KBM-7 (cell line): ENCODE measurements at places on chromosomes 4 and X.

DNA sequence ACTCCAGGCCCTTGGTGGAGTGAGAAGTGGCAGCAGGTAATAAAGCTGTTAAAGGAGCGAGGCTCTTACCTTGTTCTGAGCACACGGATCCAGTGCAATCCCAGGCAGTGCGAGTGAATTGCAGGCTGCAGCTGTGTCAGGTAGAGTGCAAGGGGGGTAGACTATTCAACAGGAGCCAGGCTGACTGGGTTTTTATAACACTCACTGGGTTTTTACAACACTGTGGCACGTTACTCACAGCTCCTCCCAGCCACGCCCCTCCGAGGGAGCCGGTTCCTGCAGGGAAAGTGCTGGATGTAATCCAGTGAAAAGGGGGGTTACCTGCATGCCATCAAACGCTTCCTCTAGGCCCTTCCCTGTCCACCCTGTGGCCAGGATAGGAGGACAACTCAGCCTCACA, 358 bp downstream of the FGFBP1 start:
- DNase-seq: no peak

DNA sequence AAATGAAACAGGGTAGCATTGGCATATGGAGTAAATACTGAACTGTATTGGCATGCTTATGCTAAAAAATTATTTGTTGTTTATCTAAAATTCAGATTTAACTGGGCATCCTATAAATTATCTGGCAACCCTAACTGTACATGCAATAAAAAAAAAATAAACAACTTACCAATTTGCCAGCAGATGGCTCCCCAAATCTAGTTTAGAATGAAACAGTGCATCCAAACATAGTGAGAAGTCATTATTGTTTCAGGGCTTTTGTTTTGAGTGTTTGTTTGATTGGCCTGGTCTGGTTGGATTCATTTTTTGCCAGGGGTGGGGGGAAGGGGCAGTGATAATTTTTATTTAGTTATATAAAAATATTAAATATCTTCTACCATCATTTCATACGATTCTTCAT, 12.8 kb upstream of the NSUN7 start:
- DNase-seq: peak; percentile 46

DNA sequence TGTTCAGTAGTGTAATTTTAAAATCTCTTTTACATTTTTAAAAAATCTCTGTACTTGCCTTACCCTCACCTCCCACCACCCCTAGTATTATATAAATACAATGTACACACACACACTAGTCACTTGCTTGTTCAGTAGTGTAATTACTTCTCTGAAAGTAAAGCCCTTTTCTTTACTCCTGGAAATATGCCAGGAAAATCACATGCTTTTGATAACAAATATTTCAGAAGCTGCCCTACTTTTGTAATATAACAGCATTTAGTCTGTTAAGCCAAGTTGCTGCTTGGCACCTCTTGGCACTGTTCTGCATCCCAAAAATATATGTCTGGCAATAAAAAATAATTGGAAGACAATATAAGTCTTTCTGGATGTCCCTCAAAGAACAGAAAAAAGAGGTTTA, 172.8 kb upstream of the APOOL start:
- DNase-seq: no peak

DNA sequence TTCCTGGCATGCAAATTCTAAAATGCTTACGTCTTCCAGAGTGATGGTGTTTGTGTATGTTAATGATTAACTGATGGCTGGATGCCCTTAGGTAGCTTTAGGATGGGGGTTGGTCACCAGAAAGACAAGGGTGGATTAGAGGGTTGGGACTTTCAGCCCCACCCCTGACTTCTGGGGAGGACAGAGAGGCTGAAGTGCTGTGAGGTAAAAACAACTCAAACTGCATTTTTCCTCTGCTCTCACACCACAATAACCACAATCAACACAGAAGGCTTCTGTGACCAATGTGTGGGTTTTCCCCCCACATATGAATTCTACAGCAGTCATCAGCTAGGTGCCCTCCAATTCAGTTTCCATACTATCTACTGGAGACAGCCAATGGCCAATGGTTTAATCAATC, 18.7 kb upstream of the DDIT4L start:
- DNase-seq: no peak

DNA sequence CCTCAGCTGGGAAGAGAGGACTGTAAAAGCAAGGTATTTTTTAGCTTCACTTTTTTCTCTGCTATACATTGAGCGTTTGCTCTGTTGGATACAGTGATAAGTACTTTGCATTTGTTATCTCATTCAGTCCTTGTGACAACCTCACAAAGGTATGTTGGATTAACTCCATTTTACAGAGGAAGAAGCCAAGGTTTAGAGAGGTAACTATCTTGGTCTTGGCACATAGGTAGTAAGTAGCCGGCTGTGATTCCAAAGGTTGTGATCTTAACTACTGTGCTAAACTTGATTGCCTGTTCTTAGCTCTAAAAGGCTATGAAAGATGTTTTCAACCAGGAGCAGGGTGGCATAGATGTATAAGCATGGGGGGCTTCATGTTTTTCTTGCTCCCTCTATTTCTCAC, 134.4 kb downstream of the POLA1 start:
- no peak for DNase-seq

DNA sequence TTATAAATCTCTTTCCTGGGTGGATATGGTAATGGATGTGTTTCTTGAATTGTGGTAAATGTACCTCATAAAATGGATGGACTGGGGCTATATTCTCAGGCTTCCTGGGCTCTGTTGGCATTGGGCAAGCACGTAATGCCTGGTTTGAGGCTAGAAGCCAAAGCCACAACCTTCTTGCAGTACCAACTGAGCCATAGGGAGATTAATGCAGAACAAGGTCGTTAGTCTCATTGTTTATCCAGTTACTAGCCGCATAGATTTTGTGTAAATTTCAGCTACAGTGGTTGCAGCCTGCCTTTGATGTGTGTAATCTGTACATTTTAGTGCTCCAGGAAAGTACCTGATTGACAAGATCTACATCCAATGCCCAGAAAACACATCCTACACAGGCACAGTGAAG, 7.2 kb upstream of the LEF1 start:
- DNase-seq: no peak

GRCh38 chr4:88398381-88398780, 19.7 kb downstream of the HERC6 start:
- DNase-seq: no peak

DNA sequence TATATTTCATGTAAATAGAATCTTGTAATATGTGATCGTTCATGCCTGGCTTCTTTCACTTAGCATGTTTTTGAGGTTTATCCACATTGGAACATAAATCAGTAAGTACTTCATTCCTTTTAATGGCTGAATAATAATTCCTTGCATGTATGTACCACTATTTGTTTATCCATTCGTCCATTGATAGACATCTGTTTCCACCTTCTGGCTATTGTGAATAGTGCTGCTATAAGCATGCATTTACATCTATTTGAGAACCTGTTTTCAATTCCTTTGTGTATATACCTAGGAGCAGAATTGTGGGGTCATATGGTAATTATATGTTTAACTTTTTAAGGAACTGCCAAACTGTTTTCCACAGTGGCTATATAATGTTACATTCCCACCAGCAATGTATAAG, 356.7 kb upstream of the DIPK2B start:
- DNase-seq: no peak

DNA sequence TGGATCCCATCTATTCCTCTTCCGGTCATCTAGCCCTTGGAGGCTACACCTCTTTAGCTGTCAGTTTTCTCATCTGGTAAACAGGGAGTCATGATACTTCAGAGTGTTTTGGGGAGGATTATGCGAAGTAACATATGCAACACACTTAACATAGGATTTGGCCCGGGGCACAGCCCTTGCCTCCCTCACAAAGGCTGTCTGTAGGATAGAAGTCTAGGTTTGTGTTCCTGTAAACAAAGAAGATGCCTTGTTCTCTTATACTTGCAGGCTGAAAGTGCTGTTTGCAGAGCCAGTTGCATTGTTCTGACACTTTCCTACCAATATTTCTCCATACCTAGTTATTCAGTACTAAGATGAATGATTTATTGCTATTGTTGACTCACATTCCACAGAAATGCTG, 2.2 kb upstream of the APELA start:
- no peak for DNase-seq

GRCh38 chr4:153222707-153223426, 18.6 kb downstream of the TRIM2 start:
- peak; percentile 61 for DNase-seq

DNA sequence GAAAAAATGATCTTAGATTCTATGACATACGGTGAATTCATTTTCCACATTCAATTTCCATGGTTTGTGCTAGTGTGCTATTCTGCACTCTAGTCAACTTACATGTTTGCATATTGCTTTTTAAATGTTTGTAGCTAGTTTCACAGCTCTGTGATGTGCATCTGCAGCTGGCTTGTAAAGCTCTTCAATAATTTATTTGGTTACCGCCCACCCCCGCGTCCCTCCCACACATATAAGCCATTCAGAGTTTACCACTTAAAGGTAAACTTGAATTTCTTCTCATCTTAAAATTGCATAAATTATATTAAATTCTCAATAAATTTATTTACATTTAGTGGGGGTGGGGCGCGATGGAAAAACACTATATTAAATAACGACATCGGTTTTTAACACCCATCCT, 291 bp upstream of the NBDY start:
- no peak for DNase-seq

- DNase-seq: no peak
Measured at GRCh38 chr4:169229571-169230028, 41.2 kb downstream of the SH3RF1 start.

- no peak for DNase-seq
Measured at GRCh38 chrX:148270499-148270898, 229.9 kb upstream of the AFF2 start.

DNA sequence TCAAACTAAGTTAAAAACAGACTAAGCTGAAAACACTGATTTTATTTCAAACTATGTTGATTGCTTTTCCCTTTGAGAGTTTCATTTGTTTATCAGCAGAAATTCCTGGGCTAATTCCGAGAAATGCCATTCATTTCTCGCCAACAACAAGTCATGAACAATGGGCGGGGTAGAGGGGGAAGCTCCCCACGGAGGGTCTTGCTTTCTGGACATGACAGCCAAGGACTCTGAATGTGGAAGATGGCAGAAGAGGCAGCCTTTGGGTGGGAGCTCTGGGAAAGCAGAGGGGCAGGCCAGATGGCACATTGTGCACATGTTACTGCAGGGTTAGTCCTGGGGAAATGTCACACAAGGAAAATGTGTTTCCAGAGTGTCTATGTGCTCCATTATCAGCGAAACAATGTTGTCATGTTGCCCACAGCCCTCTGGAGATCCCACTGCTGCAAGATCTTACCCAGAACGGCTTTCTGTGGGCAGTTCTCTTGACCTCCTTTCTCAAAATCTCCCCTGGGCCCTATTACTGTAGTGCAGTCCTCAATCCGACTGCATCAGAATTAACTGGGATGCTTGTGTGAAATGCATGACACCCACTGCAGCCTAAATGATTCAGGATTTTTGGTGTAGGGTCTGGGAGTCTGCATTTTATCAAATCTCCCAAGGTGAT, 45.0 kb downstream of the CHRDL1 start:
- no peak for DNase-seq

DNA sequence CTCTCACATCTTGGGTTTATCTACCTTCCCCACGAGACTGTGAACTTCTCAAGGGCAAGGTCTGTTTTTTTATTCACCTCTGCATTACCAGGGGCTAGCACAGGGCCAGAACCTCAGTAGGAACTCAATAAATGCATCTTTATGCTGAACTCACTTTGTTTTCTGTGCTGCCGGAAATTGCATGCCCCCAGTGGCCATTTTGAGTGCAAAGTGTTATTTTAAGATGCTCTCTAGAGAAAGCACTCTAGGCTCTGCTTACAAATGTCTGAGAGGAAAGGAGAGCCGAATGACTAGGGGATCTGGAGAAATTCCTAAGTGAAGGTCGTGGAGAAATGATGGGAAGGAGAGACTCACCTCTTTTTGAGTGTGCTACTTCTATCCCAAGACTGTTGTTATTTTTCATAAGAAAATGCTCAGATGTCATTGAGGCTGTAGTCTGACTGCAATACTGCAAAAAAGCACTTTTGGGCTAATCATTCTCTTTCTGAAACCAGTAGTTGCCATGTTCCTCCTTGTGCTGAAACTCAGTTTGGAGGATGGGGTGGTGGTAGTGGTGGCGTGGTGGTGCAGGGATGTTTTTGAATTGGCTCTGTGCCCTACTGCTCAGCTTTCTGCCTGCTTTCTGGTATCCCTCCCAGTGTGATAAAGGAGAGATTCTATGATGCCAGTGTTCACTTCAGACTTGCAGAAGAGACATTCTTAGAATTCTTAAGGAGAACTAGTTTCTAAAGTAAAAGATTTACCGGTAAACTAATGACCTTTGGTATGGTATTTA, 41.3 kb downstream of the DOCK11 start:
- peak; percentile 65 for DNase-seq

GRCh38 chrX:7334253-7334935, 186.4 kb upstream of the PUDP start:
- no peak for DNase-seq

DNA sequence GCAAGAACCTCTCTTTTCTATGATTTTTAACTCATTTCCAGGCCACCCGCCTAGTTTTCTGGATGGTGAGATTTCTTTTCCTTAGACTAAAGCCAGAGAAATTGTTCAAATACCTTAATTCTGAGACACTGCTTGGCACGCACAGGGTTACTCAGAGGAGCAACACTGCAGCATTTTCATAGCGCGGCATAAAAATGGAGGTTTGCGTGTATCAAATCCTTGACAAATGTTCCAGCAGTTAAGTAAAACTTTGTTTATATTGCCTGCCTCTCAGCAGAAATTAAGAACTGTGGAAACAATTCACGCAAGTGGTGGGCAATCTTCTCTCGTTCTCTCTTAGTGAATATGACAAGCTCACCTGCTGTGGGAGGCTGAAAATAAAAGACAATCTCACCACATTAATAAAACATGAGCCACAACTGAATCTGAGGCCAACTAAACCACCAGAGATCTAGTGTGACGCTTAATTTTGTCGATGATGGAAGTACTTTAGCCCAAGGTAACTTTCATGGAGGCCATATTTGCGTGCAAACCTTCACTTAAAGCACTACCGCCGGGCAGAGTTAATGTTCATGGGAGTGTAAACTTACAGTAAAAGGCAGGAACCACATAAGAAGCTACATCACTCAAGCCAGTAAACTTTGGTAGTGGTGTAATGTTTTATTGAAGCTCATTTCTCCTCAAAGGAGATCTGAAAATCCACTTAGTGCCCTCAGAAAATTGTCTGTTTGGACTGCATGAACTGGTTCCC, 894.8 kb upstream of the EPHA5 start:
- no peak for DNase-seq

DNA sequence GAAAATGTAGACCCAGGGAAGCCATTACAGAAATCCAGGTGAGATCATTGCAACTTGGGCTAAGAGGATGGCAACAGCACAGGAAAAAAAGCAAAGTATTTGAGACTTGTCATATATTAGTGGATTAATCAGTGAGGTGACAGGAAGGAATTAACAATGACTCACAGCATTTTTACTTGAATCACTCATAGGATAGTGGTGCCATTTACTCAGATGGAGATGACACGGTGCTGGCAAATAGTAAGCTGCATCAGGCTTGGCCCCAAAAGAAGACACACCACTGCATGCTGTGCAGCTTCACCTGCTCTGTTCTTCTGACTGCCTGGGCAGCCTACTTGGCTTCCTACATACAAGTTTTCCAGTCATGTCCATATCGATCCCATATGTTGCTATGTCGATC, 144.8 kb downstream of the FRYL start:
- DNase-seq: no peak
